Activated CD4-positive, alpha-beta memory T cell treated with anti-CD3 and anti-CD28 coated beads for 36 hours (primary cell): ENCODE measurements at places on chromosomes 13 and 19. TPM values are rescaled to one million over a fixed set of nuclear protein-coding genes. Genes with fewer than 3 reads are reported as not detected.

DNA sequence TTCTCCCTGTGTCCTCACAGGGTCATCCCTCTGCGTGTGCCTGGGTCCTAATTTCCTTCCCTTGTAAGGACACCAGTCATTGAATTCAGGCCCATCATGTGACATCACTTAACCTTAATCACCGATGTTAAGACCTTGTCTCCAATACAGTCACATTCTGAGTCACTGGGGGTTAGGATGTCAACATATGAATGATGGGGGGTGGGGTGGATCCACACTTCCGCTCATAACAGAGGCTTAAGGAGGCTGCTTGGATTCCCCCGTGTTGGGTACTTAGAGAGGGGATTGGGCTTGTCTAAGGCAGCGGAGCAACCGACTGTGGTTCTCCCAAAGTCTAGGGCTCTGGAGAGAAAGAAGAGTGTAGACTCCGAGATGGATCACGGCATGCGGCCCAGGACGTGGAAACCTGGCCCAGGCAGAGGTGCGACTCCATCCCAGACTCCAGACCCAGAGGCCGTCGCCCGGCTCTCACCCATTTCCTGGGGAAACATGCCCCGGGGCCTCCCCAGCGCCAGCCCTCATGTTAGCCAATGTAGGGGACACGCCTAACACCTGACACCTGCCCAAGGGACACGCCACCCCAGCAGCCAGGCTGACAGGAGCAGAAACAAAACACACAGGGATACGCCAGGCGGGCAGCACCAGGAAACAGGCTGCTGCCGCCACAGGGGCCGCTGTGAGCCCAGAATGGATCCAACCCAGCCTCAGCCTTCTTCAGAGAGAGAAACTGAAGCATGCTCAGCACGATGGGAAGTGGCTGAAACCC, 17.1 kb upstream of the IGLON5 start:
- H3K4me3 ChIP-seq, result no peak overlapping the region
- peaks cover 14% of the 10 kb centered on the region for H3K27me3 ChIP-seq
- H3K36me3 ChIP-seq, result no peaks in the 10 kb centered on the region
- no peaks in the 10 kb centered on the region for H3K4me1 ChIP-seq
- H3K27ac ChIP-seq, result no peak overlapping the region
- DNase-seq, result no peak

- peaks cover 24% of the 10 kb centered on the region for H3K36me3 ChIP-seq
- H3K4me1 ChIP-seq, result no peaks in the 10 kb centered on the region
- no peaks in the 10 kb centered on the region for H3K27me3 ChIP-seq
- no peak overlapping the region for H3K27ac ChIP-seq
These were observed 24.4 kb downstream of the MARK4 start for GRCh38 chr19:45275370-45275971.

The FARP1 gene
- 0.56 TPM for total RNA-seq

- peak overlapping the region; percentile 64 for H3K27ac ChIP-seq
- peak overlapping the region; percentile 81 for H3K4me3 ChIP-seq
- H3K4me1 ChIP-seq, result peaks cover 54% of the 10 kb centered on the region
- no peaks in the 10 kb centered on the region for H3K36me3 ChIP-seq
- peak; percentile 42 for DNase-seq
- no peaks in the 10 kb centered on the region for H3K27me3 ChIP-seq
These were observed 568 bp downstream of the ATP11A start for GRCh38 chr13:112690283-112690929.
